ENCODE measurements at places on chromosomes 7 and 10.
A peak's percentile ranks its signal among the peaks of the same experiment; 100 is the strongest.

DNA sequence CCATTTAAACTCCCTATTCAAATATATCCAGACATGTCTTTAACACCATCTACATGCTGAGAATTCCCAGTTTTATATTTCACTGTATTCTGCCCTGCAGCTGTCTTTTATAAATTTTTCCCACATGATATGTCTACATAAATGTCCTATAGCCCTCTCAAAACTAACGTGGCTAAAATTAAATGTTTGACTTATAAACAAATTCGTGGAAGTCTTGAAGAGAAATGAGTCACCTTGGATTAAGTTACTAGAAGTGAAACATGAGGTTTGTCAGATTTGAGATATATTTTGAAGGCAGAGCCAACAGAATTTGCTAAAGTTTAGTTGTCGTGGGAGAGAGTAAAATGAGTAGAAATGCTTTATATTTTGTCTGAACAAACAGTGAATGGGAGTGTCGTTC lies 386.9 kb upstream of the CNTNAP2 start:
- DNase-seq, result no peak

GRCh38 chr10:105185161-105185560 lies 544.1 kb downstream of the SORCS3 start:
- no peak for DNase-seq

- DNase-seq, result no peak
Observed at GRCh38 chr7:86972072-86972471, 87.4 kb downstream of the ELAPOR2 start.

DNA sequence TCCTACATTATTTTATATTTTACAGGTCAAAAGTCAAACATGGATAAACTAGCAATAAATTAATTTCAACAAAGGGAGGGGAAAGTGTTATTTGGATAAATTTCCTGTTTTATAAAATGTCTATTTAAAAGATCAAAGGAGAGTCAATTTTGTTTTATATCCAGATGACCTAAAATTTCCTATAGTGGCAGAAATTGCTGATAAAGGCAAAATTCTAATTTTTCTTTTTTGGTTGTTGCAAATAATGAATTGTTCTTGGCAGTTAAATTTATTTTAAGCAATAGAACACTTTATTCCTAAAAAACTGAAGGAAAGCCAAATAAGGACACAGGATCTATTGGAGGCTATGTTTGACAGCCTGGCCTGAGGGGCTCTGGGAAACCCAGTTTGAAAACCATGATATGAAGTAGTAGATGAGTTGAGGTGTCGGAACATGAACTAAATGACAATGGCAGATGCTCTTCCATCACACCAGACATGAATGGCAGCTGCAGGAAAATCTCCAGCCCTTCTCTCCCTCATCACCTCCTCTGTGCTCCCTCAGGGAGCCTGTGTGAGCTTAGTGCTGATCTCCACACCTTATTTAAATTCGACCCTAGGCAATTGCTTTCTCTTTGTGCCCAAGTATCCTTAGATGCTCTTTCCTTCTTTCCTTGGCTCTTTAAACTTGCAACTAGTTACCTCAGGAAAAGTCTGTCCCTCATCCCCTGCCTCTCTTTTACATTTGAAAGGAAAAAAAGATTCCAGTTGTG lies 395.0 kb downstream of the THSD7A start:
- no peak for DNase-seq

- DNase-seq, result no peak
Observed at GRCh38 chr7:27181795-27182275, 3.2 kb downstream of the HOXA11 start.

DNA sequence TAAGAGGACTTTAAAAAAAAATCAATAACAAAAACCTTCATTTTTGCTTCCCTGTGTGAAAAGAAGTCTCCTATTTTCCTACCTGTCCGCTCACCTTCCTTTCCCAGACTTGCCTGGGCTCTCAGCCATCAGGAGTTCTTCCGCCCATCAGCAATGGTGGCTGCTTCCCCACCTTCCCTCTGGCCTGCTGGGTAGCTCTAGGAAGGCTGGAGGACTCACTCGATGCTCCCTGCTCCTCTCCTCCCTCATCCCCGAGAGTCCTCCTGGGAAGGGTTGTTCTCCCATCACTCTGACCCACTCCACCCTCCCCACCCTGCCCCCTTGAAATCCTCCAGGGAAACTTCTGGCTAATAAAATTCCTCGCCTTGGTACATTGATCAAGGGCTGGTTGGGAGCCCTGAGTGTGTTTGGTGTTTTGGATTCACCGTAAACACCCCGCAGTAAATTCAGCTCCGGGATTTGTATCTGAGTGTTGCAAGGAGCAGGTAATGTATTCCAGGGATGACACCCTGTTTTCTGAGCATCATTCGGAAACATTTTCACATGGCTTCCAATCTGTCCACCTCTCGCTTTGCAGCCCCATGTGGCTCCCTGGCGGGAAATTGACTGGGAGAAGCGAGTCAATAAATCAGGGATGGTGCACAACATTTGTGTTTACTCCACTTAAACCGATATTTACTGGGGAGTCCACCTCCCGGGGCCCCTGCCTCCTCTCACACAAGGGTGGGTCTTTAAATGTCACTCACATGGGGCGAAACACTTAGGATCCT lies 126.4 kb upstream of the SDK1 start:
- DNase-seq, result peak; percentile 39

- DNase-seq, result no peak
Observed at GRCh38 chr10:80463868-80464267, 9.8 kb downstream of the TSPAN14 start.

DNA sequence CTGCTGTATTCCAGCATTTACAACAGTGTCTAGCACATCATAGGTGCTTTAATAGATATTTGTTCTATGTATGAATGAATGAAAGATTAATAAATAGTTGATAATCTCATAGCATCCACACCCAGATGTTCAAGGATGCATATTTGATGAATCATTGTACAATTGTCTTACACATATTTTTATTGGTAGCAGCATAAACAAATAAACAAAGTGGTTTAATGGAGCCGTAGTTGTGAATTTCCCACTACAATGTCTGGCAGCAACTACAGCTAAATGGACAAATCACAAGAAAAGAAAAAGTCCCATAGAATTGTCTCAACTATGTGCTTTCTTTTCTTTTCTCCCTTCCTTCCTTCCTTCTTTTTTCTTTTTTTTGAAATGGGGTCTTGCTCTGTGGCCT lies 150.8 kb downstream of the NRP1 start:
- no peak for DNase-seq

GRCh38 chr7:23332910-23333612 lies 33.9 kb downstream of the MALSU1 start:
- no peak for DNase-seq

- DNase-seq, result no peak
Observed at GRCh38 chr7:150969475-150969874, 8.6 kb downstream of the KCNH2 start.

DNA sequence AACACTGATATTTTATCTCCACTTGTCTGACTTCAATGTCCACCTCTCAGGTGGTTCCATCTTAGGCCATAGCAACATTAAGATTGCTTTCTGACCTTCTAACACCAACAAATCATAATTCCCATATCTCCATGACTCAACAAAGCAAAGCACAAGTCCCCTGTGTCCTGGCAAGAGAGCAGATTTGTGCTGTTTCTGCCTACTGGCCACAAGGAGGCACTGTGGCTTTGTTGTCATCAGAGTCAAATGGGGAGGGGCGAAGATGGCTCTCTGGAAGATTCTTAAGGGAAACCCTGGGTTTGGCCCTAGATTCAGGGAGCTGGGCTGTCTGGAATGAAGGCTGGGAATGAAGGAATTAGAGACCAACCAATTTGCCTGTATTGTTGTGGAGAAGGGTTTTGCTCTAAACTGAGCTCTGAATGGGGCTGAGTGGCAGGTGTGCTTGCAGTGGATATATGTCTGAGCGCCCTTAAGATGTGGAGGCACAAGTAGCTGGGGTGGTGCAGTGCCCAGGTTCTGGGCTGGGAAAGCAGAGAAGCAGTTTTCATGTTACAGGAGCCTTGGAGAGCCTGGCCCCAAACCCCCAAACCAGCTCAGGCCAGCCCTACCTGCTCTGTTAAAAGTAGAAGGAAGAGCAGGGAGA lies 154.8 kb upstream of the PRSS58 start:
- DNase-seq, result peak; percentile 50

DNA sequence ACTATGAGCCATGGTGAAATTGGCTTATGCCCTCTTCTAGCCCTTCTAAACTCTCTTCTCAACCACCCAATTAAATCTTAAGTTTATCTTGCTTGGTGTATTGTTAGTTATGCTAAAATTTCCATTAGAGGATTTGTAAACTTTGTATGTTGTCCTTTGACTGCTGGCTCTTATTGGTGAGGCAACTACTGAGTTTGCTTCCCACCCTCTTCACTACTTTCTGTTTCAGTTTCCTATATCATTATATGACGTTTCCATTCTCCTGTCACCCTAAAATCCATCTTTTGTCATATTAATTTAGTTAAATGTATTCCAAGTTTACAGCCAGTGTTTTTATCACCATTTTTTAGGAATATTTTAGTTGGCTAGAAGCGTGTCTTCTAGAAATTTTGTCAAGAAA lies 80.9 kb upstream of the VWC2 start:
- no peak for DNase-seq

- DNase-seq, result no peak
Observed at GRCh38 chr10:49577182-49577925, 32.8 kb upstream of the SLC18A3 start.

- DNase-seq, result no peak
Observed at GRCh38 chr10:13978533-13979115, 352.1 kb downstream of the FRMD4A start.

DNA sequence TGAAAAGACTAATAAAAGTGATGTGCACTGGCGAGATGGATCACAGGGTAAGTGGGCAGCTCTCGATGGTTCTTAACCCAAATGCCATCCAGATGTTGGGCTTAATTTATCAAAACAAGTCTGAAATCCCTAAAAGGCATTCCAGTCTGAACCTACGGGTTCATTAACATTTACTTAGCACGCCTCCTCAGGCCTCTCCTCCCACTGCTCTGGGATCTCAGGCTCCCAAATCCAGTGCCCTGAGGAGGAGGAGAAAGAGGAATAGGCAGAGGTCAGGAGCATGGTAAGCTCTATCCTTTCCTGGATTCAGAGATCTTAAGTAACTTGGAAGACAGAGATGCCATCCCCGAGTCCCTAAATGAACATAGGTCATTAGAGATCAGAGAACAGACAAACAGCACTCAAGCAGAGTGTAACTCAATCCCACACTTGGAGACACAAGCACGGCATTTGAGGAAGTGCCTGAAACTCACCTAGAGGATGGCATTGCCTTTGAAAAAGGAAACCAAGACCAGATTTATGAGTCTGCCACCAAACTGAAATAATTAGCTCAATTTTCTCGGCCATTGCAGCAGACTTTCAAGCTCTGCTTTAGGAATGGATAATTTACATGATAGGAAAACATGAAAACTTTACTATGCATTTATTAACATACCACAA lies 140.9 kb downstream of the CXCL12 start:
- DNase-seq, result no peak

GRCh38 chr7:21690705-21691104 lies 147.9 kb downstream of the DNAH11 start:
- no peak for DNase-seq
